Epithelial cell of proximal tubule (primary cell): ENCODE measurements at places on chromosomes 6 and 20.
A peak's percentile ranks its signal among the peaks of the same experiment; 100 is the strongest.

GRCh38 chr6:144580039-144580438 lies 294.9 kb downstream of the UTRN start:
- DNase-seq = no peak

GRCh38 chr20:24917797-24918578 lies 31.1 kb upstream of the CST7 start:
- DNase-seq = no peak

GRCh38 chr6:20044883-20045282 lies 167.4 kb downstream of the MBOAT1 start:
- no peak for DNase-seq

- no peak for DNase-seq
Observed at GRCh38 chr6:4776493-4777393, 539 bp downstream of the CDYL start.

DNA sequence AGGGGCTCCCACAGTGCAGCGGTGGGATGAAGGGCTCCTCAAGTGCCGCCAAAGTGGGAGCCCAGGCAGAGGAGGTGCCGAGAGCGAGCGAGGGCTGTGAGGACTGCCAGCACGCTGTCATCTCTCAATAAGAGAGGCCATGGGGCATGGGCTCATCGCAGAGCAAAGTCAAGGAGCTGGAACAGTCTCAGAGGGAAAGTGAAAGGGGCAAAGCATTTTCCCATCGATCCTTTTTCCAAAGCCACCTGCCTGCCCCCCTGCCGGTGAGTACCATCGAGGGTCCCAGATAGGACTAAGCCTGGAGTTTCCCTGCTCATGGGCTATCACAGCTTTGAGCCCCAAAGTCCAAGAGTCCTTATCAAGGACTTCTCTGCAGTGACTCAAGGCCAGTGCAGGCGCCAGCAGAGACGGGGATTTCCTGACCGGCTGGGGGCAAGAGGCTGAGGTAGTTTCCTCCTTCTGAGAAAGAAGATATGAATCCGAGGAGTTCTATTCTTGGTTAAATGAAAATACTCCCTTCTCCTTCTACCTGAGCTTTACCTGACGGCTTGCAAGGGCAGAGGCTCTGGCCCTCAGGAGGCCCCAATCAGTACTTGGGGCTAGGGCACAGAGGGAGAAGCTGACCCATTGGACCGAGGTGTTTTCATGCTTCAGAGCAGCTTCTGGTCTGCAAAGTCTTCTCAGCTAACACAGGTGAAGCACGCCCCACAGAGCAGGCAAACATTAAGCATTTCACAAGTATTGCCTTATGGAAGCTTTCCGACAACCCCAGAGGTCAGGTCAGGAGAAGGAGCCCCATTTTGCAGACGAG lies 22.6 kb downstream of the ETV7 start:
- DNase-seq = peak; percentile 30

DNA sequence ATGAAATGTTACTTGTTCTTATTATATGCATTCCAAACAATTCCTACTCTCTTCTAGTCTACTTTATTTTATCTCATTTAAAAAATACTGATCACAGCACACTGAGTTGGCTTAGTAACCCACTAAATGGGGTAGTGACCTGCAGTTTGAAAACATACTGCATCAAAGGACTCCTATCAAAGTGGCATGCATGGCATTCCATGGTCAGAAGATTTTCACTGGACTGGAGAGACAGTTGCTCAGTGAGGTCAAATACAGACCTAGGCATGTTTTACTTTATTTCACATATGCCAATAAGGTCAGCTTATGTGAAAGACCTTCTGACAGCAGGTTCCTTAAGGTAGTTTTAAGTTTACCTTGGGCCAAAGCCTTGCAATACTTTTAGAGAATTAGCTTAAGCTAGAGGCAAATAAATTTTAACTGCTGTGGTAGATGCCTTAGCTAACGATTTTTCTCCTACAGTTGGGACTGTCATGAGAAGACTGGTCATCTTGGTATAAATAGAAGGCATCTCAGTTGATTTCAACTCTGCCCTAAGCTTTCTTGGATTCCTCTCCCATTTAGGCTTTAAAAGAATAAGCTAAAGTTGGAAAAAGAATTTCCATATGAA lies 35.1 kb downstream of the TPD52L1 start:
- peak; percentile 72 for DNase-seq

GRCh38 chr20:58268421-58268821 lies 40.0 kb upstream of the ANKRD60 start:
- DNase-seq = no peak

- no peak for DNase-seq
Observed at GRCh38 chr20:51206032-51206662, 183.2 kb upstream of the KCNG1 start.

DNA sequence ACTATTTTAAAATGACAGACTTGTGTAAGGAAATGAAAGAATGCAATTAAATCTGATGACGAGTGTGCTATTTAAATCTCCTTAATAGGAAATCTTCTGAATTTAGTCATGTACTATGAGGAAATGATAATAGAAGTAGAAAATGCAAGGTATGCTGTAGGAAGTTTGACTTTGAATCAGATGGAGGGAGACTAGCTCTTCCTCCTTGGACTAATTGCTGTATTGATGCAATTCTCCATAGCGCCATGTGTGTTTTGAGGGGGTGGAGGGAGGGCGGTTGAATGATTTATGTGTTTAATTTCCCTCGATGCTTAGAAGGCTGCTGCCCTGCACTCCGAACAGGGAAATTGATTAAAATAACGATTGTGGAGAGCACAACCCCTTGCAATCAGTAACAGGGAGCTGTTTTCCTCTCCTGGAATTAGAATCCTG lies 214.4 kb upstream of the PRND start:
- peak; percentile 59 for DNase-seq

DNA sequence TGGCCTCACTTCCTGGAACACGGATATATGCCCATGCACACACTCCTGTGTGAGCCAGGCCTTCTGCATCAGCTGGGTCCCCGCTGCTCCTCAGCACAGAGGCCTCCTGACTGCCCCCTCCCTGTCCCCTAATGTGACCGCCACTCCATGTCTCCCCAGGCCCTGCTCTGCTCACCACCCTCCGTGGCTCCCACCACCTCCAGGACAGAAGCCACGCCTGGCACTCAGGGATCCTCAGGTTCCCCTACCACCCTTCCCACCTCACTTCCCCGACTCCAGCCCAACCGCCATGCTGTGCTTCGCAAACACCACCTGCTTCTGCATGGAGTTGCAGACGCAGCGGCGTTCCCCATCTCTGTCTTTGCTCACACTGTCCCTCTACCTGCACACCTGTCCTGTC lies 4.3 kb upstream of the SRC start:
- no peak for DNase-seq

DNA sequence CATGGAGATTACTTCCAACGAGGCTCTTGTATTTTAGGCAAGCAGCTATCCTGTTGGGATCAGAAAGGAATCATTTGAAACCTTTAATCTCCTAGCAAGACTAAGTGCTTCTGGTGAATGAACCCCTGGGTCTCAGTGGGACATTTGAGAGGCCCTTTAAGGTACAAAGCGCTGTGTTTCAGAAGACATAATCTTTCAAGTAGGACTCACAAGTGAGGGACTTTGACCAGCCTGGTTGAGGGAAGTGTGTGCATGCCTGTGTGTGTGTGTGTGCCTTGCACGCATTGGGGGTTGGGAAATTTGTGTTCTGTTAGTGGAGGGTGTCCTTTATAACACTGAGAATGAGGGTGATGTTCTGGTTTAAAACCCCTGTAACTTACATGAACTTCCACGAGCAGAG lies 64.4 kb upstream of the KCNG1 start:
- no peak for DNase-seq

DNA sequence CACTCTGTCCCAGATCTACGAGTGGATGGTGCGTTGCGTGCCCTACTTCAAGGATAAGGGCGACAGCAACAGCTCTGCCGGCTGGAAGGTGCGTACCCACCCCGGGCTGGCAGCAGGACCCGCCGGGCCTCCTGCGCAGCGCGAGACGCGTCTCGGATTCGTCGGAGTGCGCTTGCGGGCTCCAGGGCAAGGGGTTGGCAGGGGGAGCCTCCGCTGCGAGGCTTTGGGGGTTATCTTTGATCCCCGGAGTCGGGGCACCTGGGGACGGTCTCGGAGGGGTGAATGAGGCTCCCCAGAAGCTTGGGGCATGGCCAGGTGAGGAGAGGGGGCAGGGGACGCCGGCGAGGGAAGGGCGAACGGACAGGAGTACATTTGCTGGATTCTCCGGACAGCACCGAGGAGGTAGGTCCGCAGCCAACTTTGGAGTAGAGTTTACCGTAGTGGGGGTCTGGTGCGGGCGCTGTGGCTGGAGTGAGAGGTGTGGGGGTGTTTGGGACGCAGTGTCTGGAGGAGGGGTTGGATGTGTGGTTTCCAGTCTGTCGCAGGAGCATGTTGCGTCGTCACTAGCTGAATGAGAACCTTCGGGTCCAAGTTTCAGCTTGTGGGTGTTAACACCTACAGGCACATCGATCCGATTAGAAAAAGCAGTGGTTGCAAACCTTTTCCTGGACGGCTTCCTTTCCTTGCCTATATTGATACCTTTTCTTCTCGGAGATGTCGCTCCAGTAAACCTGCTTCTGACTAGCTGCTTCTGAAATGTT lies 1.2 kb downstream of the FOXO3 start:
- DNase-seq = no peak

DNA sequence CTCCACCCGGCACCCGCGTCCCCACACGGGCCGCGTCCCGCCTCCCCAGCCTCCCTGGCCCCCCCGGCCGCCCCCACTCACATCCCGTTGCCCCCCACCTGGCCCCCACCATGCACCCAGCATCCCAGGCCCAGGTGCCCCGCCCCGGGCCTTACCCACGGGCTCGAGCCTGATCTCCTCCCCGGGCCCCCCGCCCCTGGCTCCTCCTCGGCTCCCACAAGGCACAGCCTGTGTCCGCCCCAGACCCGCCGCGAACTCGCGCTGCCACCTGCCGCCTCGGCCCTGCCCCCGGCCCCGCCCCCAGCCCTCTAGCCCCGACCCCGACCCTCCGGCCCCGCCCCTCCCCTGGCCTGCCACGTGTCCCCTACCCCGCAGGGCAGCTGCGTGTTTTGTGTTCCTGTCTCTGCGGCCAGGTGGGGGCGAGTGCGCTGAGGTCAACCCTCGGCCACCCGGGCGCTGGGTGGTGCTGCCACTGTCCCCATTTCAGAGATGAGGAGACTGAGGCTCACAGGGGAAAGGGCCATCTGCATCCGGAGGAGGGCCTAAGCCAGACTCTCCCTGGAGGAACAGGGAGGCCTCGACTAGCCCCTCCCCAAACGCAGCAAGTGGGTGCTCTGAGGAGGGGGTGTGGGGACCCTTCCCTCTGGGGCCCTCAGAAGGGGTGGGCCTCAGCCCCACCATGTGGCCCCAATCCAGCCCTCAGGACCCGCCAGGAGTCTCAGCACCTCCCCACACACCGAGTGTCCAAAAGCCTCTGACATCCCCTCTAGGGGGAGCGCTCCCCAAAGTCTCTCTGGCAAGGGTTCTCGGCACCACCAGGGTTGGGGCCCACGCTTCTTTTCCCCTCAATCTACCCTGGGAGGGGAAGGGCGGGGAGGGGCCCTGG lies 99.8 kb downstream of the TAF4 start:
- no peak for DNase-seq

DNA sequence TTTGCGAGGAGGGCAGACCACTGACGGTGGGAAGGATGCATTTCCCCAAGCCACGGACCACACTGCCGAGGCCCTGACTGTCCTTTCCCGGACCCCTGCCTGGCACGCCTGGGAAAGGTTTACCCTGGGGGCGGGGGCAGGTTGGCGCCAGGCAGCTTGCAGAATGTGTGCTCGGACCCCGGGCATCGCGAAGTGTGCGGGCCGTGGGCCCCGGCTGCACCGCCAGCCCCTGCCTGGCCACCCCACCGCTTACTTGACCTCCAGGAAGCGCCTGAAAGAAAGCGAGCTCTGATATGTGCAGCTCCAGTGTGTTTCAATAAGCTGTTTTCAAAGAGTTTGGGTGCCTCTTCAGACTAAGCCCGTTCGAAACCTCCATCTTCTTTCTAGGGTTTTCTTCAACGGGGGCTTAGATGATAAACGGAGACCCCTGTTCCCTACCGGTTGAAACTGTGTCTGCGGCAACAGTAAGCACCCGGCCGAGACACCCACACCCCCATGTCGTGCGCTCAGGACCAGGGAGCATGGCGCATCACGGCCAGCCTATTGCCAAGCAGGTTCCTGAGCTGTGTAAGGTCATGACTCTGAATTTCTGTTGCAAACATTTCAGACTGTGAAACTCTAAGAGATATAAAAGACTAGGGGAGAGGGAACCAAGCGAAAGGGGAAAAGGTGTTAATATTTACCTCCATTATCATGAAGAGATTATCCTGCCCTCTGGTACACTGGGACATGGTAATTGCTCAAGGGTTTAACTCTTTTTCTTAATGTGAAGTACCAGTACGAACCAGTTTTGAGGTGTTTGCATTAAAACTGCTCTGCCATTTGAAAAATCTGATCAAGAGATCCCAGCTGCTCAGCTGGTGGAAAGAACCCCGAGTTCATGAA lies 231.2 kb upstream of the FOXQ1 start:
- no peak for DNase-seq

DNA sequence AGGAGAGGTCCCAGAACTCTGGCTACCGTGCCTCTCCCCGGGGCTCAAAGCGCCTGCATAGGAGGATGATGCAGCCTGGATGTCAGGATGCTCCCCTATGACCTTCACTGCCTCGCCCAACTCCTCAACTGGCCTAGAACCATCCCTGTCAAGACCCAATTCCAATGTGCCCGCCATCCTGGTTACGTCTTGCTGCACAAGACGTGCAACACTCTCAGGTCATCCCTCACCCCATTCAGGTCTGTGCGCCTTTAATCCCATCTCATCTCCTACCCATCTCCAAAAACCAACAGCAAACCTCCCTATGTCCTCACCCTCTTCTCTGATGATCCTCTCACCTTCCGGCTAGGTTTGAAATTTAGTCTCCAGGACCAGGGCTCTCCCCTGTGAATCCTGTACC lies 3.5 kb downstream of the SFT2D1 start:
- DNase-seq = no peak

DNA sequence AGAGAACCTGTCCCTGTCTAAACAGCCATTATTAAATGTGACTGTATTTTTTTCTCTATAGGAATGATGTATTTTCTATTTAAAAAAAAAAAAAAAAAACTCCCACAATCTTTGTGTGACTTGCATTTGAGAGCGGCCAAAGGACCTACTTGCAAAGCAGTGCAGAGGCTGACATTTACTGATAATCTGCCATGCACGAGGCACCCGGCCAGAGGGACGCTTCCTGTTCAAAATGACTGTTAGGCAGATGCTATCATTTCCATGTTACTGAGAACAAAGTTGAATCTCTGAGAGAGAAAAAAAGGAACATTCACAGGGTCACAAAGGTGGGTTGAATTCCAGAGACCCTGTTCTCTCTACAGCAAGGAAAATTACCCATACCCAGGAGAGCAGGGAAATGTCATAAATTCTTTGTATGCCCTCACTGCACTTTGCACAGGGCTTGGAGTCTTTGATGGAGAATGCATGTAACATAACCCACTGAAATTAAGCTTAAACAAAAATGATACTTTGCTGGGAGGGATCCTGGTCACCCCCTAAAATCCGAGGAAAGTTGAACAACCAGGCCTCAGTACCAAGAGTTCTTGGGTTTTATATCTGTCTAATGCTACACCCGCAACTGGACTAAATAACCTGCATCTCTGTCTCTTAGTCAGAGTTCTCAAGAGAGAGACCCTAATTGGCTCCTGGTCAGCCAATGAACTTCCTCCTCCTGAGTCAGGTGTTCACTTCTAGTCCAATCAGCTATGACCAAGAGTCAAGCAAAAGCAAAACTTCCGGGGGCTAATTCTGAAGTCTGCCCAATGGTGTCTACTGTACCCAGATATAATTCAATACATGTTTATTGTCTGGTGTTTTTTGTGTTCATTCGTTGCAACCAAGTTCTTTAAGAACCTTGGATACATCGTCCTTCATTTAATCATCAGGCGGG lies 61.2 kb downstream of the GCLC start:
- no peak for DNase-seq
